ENCODE measurements at places on chromosomes 12 and 14.

DNA sequence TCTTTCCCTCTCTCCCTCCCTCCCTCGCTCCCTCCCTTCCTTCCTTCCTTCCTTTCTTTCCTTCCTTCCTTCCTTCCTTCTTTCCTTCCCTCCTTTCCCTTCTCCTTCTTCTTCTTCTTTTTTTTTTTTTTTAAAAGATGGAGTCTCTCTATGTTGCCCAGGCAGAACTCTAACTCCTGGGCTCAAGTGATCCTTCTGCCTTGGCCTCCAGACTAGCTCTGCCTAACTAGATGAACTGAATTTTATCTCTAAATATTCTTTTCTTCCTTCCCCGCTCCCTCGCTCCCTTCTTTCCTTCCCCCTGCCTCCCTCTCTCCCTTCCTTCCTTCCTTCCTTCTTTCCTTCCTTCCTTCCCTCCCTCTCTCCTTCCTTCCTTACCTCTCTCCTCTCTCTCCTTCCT, 170.5 kb upstream of the LHX5 start:
- DNase-seq = no peak

DNA sequence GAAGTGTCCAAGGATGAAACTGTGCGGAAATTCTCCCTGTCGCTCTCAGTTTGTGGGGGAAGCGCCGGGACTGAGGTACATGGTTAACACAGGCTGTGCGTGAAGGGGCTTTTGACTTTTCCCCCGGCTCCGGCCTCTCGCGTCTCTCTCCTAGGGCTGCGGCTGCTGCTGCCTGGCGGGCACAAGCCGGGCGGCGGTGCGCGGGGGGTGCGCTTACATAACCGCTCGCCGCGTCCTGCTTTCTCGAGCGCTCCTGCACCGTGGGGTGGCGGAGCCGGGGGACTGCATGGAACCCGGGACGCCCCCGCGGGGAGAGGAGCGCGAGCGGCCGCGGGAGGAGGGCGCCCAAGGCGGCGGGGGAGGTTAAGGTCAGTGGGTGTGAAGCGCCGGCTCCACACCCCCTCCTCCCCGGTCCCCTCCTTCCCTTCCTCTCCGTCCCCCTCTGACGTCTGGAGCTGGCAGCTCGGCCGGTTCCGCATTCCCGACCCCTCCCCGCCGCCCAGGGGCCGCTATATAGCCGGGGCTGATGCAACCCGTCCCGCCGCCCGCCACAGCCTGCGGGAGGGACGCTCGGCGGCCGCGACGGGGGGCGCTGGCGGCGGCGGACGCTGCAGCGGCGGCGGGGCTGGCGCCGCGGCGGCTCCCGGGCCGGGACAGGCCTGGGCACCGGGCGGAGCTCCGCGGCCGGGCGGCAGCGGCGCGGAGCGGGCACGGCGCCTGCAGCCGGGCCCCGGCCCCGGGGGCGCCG, at the start of gene JDP2:
Gene JDP2 (plus strand): TSS at position 541 of the 748 bp plus-strand sequence. CDS start 9,899 bp downstream, outside the sequence.
- DNase-seq = no peak

GRCh38 chr12:48002773-48003218, 1.5 kb downstream of the COL2A1 start:
- no peak for DNase-seq

- no peak for DNase-seq
These were observed 4.2 kb upstream of the PLEKHA5 start for GRCh38 chr12:19125325-19125724.

GRCh38 chr14:75577729-75578101, 705 bp upstream of the FLVCR2 start:
- peak; percentile 58 for DNase-seq

DNA sequence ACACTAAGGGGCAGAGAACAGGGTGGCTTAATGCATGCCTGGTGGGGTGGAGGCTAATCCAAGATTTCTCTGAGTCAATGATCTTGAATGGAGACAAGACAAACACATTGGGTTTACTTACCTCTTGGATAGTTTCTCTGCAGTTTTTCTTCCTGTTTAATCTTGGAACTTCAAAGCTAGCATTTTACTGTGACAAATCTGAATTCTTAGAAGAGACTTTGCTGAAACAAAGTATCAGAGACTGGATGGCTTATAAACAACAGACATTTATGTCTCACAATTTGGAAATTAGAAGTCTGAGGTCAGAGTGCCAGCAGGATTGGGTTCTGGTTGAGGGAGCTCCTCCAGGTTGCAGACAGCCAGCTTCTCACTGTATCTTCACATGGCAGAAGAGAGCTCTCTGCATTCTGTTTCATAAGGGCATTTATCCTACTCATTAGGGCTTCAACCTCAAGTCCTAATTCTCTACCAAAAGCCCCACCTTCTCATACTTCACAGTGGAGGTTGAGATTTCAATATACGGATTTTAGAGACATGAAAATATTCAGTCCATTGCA, 921.8 kb downstream of the VRK1 start:
- DNase-seq = no peak

DNA sequence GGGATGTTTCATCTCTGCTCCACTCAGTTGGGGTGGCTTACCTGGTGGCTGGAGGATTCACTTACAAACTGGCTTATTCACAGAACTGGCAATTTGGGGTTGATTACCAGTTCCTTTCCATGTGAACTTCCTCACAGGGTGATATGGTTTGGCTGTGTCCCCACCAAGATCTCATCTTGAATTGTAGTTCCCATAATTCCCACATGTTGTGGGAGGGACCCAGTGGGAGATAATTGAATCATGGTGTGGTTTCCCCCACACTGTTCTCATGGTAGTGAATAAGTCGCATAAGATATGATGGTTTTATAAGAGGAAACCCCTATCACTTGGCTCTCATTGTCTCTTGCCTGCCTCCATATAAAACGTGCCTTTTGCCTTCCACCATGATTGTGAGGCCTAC, 26.9 kb upstream of the IGF1 start:
- no peak for DNase-seq

DNA sequence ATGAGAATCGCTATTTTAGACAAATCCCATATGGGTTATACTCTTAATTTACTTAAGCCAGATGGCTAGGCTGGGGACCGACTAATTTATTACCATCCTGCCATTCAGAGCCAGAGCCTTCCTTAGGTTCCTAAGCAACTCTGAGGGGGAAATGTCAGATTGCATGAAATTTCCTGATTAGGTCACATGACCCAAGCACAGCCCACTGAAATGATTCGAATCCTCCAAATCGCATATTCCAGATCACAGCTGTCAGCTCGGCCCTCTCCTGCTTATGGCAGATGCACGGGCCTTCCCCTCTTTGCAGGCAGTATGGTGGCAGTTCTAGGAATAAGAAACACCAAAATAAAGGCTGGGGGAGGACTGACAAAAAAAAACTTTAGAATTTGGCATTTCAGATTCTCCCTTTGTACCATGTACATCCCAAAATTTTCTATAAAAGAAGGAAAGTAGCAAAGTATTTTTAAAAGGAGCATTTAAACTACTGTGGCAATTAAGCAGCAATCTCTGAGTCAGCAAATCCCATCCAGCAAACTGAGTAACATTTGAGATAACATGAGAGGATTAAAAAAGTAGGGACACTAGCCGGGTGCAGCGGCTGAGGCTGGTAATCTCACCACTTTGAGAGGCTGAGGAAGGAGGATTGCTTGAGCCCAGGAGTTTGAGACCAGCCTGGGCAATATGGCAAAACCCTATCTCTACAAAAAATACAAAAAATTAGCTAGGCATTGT, 30.5 kb upstream of the NUDT4 start:
- no peak for DNase-seq

GRCh38 chr14:50578433-50578832, 18.5 kb downstream of the ATL1 start:
- no peak for DNase-seq

DNA sequence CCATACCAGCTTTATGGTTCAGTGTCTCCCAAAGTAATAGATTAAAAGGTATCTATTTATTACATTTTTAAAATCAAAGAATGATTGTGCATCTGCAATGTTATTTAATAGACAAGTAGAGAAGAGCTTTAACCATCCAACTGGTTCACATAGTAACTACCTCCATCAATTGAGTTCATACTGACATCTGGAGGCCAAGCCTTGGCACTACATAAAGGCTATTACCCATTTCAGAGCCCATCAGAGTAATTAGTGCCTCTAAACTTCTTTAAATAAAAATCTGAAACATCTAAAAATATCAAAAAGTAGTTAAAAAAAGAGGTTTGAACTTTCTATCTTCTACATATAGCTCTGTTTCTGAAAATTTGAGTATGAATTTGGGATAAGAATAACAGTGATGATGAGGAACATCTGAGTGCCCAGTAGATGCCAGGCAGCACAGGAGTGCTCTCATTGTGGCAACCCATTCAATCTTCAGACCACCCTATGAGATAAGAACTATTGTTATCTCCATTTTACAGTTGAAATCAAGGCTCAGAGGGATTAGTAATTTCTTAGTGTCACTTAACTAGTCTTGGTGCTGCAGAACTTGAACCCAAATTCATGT, 132.9 kb upstream of the DAAM1 start:
- peak; percentile 51 for DNase-seq

DNA sequence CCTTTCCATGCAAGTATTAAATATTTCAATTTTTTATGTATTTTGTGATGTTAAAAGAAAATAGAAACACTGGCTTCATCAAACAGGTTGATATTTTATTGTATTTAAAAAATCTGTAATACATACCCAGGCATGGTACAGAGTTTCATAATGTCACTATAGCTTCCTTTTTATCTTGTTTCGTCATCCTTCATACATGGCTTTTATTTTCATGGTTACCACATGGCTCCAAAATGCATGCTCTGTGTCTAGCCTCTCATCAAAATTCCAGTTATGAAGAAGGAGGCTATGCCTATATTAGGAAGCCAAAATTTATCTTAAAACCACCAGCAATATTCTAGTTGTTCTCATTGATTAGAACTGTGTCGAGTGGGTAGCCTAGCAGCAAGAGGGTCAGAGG, 464.8 kb downstream of the BTG1 start:
- no peak for DNase-seq

GRCh38 chr14:78897443-78897842, 727.3 kb downstream of the NRXN3 start:
- DNase-seq = no peak

- DNase-seq = no peak
These were observed 954.9 kb downstream of the DIO2 start for GRCh38 chr14:79256380-79256779.

DNA sequence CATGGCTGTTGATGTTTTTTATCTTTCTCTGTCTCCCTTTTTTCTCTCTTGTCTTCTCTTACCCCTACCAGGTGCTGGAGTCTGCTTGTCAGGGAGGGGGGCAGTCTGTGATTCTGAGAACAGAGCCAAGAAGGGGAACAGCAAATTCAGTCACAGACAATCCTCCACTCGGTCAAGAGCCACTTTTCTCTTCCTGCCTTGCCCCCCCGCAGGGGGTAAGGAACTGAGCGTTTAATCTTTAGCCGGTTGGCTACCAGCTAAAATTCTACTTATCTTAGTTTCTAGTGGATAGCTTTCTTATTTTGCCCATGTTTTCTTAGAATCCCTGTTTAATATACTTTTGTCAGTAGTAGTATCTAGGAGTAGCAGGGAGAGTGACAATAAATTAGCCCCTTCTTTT, 1.9 kb downstream of the RIMKLB start:
- no peak for DNase-seq

- no peak for DNase-seq
These were observed 48.8 kb upstream of the HIF1A start for GRCh38 chr14:61646366-61647116.

- DNase-seq = no peak
These were observed 45.8 kb upstream of the HMGA2 start for GRCh38 chr12:65778258-65779090.

DNA sequence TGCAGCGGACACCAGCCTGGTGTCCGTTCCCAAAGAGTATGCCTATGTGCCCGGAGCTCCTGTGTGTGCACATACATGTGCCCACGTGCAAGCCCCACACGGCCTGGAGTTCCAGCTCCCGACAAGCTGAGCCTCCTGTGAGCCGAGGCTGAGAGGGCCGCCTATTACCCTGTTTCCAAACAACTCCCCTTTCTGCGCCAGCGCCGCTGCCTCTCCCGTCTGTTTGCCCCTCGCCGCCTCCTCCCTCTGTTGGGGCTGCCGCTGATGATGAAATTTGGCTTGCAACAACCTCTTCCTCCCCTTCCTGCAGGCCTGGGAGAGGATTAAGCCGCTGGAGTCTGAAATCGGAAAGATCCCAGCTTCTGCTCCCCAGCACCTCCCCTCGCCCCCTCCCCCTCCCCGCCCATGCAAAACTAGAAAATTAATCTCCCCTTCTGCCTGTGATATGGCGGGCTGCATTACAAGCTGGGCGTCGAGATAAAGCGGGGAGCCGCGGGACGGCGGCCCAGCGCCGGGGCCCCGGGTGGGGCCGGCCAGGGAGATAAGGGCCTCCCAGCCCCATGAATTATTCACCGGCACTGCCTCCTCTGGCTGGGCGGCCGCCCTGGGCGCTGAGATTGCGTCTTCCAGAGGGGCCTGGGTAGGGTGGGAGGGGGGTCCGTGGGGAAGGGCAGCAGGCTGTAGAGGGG, 6.8 kb upstream of the ASIC1 start:
- no peak for DNase-seq

- no peak for DNase-seq
These were observed 27.6 kb downstream of the LRFN5 start for GRCh38 chr14:41634286-41634685.

DNA sequence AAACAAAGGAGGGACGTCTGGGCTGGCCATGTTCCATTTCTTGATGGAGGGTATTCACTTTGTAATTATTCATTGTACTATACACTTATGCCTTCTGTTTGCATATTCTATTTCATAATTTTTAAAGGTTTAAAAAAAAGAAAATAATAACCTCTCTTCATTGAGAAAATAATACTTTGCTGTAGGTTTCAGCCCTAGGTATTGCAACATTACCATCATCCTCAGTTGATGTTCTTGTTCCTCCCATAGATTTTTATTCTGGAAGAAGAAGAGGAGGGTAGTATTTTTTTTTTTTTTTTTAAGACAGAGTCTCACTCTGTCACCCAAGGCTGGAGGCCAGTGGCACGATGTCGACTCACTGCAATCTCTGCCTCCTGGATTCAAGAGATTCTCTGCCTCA, 54.7 kb downstream of the PHLDA1 start:
- DNase-seq = no peak

DNA sequence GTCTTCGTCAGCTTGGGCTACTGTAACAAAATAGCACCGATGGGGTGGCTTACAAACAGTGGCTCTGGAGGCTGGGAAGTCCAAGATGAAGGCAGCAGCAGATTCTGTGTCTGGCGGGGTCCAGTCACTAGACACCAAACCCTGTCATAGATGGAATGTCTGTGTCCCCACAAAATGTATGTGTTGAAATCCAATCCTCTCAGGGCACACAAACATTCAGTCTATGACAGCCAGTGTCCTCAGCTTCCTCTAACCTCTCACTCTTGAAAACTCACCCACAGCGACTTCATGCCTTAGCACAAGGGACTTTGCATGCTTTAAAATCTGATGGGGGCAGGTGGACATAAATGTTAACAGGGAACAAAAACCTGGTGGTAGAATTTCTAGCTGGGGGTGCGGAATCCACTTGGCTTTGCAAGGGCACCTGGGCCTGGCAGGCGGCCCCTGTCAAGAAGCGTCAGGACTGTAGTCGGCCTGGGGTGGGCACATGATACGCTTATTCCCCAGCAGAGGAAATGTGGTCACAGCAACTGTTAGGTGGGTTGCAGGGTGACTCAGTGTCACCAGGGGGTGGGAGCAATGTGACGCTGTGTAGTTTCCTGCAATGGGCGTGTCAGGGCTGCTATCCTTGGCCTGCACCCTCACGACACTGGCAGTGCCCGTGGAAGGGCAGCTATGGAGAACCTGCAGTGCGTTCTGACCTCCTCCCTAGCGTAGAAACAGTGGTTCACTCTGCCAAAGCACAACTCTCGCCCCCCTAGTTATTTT, 17.7 kb downstream of the RIN3 start:
- DNase-seq = no peak

Data from NCI-H187 (cell line).